ENCODE measurements at places on chromosomes 5 and 9.

DNA sequence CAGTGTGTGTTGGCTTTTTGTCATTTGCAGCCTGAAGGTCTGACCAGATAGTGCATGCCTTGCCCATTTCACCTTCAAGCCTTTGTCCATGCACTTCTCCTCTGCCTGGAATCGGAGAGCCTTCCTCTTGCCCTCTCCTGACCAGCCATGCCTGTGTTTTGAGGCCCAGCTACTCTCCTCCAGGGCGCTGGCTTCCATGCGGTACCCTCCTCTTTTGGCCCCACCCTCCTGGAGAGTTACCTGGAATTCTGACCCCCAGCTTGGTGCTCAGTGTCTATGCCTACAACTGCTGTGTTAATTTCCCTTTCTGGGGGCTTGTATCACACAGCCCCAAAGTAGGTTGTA, 52.5 kb downstream of the CXXC5 start:
- DNase-seq: no peak

DNA sequence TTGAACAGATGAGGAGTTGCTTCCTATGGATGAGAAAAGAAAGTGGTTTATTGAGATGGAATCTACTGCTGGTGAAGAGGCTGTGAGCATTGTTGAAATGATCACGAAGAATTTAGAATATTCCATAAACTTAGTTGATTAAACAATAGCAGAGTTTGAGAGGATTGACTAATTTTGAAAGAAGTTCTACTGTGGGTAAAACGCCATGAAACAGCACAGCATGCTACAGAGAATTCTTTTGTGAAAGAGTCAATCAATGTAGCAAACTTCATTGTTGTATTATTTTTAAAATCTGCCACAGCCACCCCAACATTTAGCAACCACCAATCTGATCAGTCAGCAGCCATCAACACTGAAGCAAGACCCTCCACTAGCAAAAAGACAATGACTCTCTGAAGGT, 309.1 kb downstream of the SPOCK1 start:
- DNase-seq: no peak

- DNase-seq: no peak
Observed at GRCh38 chr5:125317536-125317995, 571.1 kb upstream of the ZNF608 start.

- no peak for DNase-seq
Observed at GRCh38 chr9:8980496-8981013, 1181.0 kb upstream of the DMAC1 start.

- DNase-seq: no peak
Observed at GRCh38 chr5:116358911-116359418, 215.7 kb downstream of the SEMA6A start.

DNA sequence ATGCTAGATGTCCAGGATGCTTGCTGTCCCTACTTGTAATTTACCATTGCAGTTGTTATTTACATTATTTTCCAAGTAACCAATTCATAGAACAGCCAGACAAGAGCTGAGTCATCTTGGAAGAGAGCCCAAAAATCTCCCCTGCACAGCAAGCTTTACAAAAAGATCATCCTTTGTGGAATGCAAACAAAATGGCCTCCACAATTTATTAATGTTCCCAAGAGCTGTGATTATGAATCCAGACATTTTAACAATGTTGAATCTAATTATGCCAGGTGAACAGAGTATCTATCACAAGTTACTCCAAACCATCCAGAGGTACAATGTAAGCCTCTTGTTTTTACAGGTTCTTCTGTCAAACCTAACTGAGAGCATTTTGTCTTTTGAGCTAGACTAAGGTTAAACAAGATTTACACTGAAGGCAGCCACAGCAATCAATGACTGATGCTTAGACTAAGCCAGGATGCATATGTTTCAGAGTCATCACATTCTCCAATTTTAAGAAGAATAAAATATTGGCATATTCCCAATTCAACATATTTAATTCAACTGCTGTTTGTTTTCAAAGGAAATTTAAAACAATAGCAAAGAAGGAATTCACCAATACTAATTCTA, 95.3 kb upstream of the SLC12A2 start:
- no peak for DNase-seq

GRCh38 chr5:139797856-139798510, 2.4 kb downstream of the PSD2 start:
- no peak for DNase-seq

GRCh38 chr5:67209141-67209771, 12.7 kb upstream of the CD180 start:
- DNase-seq: peak; percentile 49

- peak; percentile 12 for DNase-seq
Observed at GRCh38 chr9:129484352-129485000, 136.4 kb downstream of the C9orf50 start.

All from right kidney (tissue), 9 donors.